AG04449 (cell line): ENCODE measurements at places on chromosomes 7 and 10.
A peak's percentile ranks its signal among the peaks of the same experiment; 100 is the strongest.

GRCh38 chr10:101031796-101032636 lies 982 bp downstream of the SFXN3 start:
- DNase-seq, result no peak

GRCh38 chr10:7611909-7612308 lies 54.9 kb downstream of the ITIH5 start:
- no peak for DNase-seq

GRCh38 chr7:36280840-36281812 lies 108.5 kb upstream of the ANLN start:
- DNase-seq, result peak; percentile 52

DNA sequence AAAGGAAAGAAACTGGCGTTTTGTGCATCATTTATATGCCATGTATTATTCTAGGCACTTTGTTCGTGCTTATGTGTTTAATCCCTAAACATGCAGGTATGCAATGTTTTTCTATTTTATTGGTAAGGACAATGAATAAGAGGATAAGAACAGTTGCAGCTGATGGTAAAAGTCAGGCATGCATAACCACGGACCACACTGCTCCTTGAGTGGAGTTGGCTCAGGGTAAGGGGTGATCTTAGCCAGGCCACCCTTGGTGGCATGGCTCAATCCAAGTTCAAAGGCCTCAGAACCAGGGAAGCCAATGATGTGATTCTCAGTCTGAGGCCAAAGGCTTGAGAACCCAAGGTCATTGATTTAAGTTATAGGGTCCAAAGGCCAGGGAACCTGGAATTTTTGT lies 1068.1 kb downstream of the NRG3 start:
- DNase-seq, result no peak

DNA sequence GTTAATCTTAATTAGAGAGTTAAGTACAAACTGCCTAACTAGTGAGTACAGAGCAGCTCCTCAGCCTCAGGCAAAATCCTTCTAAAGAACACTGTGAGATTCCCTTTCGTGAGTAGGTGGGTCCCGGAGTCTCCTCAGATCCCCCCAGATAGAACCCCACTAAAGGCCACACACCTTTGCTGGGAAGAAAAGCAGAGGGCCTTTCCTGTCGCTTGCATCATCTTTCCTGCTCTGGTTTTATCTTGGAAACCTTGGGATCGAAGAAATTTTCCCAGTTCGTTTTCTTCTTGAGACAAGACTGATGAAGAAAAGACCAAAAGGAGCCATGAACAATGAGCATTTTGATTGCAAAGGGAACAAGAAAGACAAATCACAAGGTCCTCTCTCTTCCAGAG lies 40.9 kb downstream of the ICA1 start:
- no peak for DNase-seq

DNA sequence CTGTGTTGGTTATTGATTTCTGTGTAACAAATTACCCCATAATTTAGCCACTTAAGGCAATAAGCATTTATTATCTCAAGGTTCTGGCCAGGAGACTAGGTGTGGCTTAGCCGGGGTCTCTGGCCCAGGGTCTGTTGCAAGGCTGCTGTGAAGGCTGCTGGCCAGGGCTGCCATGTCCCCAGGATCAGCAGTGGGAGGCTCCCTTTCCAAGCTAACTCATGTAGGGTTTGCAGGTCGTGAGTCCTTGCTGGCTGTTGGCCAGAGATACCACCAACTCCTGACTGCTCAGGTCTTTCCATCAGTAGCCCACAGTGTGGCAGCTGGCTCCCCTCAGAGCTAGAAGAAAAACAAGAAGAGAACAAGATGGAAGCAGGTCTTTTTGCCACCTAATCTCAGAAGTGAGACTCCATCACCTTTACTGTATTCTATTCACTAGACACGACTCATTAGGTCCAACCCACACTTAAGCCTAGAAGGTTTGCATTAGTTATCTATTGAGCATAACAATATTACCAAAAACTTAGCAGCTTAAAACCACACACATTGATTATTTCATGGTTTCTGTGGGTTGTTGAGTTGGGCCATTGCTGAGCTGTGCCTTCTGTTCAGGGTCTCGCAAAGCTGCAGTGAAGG lies 185.6 kb downstream of the PFKFB3 start:
- no peak for DNase-seq

DNA sequence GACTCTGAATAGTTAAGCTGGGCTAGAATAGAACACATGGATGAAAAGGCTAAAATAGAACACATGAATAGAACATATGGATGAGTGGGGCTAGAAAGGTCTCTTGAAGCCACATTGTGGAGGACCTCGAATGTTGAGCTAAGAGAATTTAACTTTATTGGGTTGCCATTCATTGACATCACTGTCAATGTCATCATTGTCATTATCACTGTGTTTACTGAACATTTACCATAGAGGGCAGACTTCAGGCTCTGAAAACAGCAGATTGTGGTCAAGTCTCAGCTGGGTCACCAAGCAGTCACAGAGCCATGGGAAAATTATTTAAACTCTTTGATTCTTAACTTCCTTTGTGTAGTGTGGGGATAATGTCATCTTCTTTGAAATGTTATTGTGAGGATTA lies 80.4 kb downstream of the WDFY4 start:
- DNase-seq, result no peak

DNA sequence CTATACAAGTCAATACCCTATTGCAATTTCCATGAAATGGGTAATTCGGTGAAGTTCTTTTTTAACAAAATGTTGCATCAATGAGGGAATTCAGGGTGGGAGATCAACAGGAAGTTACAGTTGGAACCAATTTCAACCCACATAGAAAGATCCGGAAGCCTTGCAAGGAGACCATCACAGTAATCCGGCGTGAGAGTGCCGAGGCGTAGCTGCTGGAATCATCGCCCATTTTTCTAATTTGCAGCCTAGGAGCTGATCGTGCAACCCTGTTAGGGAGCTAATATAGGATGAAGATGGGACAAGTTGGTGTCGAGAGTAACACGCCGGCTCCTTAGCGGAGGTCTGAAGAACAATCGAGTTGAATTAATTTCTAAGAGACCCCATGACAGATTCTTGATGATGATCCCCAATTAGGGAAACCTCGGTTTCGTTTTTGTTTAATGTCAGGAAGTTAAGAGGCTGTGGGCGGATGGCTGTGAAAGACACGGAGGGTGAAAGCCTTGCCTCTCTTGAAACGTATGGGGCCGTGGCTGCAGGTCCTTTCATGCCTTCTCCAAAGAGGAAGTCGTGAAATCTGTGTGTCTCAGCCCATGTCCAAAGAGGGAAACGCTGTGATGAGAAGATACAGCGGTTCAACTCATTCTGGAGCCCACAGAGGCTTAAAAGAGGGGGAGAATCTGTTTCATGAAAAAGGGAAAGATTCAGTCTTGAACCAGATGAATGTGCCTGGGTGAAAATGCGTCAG lies 51.2 kb upstream of the CARD11 start:
- no peak for DNase-seq

DNA sequence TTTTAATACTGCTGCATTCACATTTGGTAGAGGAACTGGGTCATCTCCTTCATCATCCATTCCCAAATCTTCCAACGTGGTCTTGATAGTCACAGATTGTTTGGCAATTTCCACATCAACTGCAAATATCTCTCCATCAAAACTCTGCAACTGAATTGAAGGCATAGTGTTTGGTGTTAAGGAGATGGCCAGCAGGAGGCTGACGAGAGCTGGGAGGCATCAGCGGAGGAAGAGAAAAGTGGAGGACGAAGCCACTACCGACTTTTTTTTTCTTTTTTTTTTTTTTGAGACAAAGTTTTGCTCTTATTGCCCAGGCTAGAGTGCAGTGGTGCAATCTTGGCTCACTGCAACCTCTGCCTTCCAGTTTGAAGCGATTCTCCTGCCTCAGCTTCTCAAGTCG lies 205.0 kb upstream of the KCTD7 start:
- DNase-seq, result no peak

DNA sequence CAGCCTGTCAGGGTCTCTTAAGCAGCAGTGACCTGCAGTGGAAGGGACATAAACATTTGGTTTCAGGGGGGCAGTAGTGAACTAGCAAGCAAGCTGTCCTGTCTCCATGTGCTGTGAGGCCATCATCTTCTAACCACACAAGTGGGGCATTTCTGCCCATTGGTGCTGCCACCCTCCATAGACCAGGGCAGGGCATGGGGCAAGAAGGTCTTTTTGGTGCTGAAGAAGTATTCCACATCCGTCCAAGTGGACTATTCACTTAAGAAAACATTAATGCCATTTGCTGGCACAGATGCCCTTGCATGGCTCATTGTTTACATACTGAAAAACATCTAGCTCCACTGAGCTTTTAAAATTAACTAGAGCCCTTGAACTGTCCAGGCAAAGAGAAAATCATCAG lies 35.8 kb downstream of the ALOX5 start:
- DNase-seq, result no peak

DNA sequence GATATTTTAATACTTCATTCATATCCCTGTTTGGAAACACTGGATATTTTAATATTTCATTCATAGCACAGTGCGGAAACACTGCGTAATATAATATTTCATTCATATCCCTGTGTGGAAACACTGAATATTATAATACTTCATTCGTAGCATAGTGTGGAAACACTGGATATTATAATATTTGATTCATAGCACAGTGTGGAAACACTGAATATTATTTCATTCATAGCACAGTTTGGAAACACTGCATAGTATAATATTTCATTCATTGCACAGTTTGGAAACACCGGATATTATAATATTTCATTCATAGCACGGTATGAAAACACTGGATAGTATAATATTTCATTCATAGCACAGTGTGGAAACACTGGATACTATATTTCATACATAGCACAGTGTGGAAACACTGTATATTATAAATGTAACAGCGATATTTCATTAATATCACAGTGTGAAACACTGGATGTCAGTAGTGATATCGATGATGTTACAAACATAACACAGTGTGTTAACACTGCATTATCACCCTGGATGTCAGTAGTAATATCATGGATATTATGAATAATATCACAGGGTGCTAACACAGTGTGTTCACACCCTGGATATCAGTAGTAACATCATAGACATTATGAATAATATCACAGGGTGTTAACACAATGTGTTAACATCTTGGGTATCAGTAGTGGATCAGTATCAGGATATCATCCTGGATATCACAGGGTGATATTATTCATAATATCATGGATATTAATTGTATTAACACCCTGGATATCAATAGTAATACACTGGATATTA lies 2.9 kb upstream of the TMEM225B start:
- no peak for DNase-seq

DNA sequence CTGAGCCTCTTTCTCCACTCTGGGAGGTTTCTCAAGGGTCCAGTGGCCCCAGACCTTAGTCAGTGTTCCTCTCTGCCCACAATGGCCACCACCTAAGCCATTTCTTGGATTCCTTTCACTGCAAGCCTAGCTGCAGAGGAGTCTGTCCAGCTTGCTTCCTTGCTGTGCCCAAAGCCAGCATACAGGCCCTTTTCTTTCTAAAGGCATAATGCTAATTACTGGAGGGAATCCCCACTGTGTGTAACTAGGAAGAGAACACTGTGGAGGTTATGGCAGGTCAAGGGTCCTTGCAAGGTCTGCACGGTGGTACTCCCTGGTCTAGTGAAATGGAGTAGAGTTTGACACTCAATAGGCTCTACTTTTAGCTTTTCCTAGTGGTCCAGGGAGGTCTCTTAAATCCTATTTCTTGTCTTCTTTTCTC lies 70.4 kb upstream of the CC2D2B start:
- DNase-seq, result no peak

- DNase-seq, result no peak
Observed at GRCh38 chr7:134452419-134452838, 6.5 kb downstream of the AKR1B1 start.

- DNase-seq, result no peak
Observed at GRCh38 chr10:101575580-101576210, 12.4 kb downstream of the POLL start.

GRCh38 chr7:1235501-1236131 lies 2.9 kb downstream of the UNCX start:
- no peak for DNase-seq

- no peak for DNase-seq
Observed at GRCh38 chr10:5976512-5977470, 552 bp downstream of the IL15RA start.

GRCh38 chr7:158499082-158499455 lies 88.6 kb downstream of the PTPRN2 start:
- no peak for DNase-seq

DNA sequence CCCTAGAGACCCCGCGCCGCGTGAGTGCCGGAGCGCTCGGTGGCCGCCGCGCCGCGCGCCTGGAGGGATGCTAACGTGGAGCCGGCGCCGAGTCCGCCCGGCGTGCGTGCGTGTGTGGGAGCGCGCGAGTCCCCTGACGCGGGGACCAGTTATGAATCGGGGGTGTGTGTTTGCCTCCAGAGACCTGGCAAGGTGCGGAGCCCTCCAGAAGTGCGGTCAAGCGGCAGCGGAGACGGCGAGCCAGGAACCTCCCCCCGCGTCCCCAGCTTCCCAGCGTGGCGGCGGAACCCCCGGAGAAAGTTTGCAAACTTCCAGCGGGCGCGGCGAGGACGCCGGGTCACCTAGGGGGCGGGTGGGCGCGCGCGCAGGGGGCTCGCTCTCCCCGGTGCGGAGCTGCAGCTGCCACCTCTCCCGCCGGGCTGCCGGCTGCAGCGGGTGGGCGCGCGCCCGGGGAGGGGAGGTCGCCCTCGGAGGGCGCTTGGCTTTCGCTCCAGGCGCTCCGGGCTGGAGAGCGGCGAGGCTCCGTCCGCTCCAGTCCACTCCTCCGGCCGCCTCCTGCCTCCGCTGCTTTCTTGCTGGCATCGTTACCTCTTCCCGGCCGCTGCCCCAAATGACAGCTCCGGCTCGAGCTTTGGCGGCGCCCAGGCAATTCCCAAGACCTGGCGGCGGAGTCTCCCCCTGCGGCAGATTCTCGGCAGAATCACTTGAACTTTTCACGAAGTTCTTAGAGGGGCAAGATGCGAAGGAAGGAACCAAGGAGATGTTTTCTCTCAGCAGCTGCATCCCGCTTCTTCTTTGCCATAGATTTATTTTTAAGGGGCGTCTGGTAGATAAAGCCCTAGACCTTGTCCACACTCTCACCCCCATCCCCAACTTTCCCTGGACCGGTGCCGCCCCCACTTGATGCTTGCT lies 2.3 kb upstream of the CREB5 start:
- DNase-seq, result no peak

DNA sequence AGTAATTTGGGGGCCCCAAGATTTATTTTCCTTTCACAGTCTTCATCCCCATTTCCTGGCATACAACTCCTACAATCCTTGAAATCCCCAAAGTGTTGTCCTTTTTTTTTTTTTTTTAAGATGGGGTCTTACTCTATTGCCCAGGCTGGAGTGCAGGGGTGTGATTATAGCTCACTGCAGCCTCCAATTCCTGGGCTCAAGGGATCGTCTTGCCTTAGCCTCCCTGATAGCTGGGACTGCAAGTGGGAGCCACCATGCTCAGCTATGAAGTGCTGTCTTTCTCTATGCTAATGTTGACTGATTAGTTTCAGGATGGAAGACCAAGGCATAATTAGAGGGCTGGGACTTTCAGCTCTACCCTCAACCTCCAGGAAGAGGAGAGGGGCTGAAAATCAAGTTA lies 41.9 kb upstream of the KAT6B start:
- DNase-seq, result no peak
